ENCODE measurements at places on chromosomes 11 and 22.
A peak's percentile ranks its signal among the peaks of the same experiment; 100 is the strongest.

GRCh38 chr22:46139895-46140350 lies 10.4 kb upstream of the PPARA start:
- DNase-seq = no peak

DNA sequence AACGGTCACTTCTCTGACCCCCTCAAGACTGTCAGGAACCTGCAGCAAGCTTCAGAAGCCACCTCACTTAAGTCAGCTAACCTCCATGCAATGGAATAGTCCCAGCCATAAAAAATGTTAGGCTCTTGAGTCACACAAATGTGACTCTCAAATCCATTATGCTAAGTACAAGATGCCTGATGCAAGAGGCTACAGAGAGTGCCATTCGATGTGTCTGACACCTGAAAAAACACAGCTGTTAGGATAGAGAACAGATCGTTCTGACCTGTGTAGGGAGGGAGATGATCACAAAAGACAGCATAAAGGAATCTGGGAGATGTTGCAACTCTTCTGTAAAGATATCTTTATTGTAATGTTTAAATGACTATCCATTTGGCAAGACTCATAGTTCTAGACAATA lies 712.4 kb downstream of the TBC1D22A start:
- DNase-seq = no peak

DNA sequence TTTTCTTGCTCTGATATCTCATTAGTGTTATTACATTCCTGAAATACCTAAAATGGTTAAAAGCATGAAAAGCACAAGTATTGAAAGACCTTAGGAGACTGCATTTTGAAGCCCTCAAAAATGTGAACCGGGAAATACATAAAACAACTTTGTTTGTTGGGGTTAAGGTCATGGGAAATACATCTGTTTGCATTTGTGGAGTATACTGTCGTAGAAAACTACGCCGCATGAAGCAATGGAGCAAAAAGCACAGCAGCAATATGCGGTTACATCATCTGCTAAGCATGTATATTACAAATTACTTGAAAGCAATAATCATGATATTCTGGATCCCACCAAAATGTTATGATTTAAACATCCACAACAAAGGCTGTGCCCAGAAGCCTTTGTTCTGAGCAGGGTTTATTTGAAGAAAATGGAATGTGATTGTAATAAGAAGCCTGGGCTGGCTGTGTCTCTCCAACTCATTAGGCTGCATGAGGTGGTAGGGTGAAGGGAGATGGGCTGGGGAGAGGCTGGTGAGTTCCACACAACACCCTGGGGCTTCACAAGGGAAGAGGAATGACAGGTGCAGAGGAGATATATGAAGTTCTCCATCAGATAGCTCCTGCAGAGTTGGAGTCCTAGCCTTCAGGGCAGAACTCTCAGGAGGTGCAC lies 64.7 kb upstream of the LIN7C start:
- no peak for DNase-seq

GRCh38 chr11:13224324-13224723 lies 53.3 kb upstream of the BMAL1 start:
- DNase-seq = no peak

DNA sequence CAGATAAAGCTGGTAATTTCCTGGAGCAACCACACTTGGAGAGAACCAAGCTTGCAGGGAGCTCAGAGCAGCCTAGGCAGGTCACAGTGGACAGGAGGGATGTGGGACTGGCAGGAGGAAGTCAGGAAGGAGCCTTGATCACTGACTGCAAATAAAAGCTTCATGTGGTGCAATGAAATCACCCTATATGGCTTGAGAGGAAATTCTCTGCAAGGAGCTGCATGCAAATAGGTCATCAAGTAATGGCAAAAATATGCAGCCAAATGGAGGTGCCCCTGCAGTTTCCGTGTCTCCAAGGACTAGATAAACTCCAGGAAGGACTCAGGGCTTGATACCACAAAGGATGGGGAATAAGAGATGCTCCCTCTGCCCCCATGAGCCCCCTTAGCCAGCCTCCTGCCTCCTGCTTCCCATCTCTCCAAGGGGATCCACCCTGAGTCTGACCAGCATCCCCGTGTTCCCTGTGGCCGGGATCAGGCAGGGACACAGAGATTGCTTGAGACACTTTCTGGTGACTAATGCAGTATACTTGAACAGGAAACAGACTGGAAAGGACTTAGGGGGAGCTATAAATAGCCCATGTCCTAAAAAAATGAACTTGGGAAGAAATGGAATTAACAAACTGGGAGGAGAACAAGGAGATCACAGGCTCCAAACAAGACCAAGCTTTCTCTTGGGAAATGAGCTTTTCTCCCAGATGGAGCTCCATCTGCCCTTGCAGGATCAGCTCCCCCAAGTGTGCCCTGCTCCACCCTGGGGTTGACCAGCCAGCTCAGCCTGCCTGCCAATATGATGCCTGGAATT lies 23.9 kb upstream of the MICAL2 start:
- DNase-seq = no peak

GRCh38 chr11:121929581-121929980 lies 186.4 kb downstream of the BLID start:
- DNase-seq = no peak

- DNase-seq = no peak
Measured at GRCh38 chr11:83827520-83827919, 541.4 kb upstream of the CCDC90B start.

- DNase-seq = no peak
Measured at GRCh38 chr22:42331014-42331413, 60.6 kb upstream of the TCF20 start.

DNA sequence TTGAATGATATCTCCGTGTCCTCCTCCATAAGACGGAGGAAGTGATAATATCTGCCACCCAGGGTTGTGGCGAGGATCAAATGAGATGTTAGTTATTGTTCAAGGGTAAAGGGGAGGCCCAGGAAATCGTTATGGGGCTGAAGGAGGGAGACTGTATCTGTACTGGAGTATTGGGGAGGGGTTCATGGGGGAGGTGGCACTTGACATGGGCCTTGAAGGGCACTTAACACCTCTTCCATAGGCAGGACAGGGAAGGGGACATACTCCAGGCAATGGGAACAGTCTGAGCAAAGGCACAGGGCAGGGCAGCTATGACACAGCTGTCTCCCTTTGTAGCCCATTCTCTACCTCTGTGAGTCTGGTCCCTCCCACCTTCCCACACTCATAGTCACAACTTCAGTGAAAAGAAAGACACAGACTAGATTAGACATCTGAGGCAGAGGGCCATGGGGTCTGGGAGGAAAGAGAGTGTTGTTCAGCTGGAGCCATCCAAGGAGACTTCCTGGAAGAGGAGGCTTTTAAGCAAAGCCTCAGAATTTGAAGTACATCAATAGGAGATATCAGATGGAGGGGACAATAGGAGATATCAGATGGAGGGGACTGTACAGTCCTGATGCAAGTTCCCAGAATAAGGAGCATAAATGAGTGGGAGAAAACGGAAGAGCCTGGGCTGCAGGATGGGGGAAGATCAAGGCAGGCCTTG lies 15.8 kb upstream of the DGKZ start:
- DNase-seq = no peak

DNA sequence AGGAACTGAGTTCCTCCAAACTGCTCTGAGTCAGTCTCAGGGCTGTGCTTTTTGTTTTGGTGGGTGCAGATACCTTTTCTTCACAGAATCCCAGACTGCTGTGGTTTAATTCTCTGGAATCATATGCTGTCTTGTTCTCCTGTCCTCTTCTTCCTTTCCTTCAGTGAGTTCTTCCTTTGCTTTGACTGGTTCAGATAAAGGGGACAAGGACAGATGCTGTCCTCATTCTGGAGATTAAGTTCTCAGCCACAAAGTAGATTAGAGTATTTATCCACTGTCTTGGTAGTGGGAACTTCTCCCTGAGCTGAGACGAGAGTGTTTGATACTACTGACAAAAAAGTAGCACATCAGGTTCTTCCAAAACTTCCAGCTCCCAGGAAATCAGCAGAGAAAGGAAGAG lies 13.3 kb downstream of the ZDHHC5 start:
- no peak for DNase-seq

- no peak for DNase-seq
Measured at GRCh38 chr22:46000081-46001027, 23.4 kb upstream of the WNT7B start.

GRCh38 chr11:85831050-85831449 lies 20.1 kb upstream of the SYTL2 start:
- no peak for DNase-seq

GRCh38 chr22:45224331-45224730 lies 16.4 kb downstream of the KIAA0930 start:
- DNase-seq = no peak

GRCh38 chr11:133966921-133967598 lies 10.3 kb upstream of the IGSF9B start:
- no peak for DNase-seq

DNA sequence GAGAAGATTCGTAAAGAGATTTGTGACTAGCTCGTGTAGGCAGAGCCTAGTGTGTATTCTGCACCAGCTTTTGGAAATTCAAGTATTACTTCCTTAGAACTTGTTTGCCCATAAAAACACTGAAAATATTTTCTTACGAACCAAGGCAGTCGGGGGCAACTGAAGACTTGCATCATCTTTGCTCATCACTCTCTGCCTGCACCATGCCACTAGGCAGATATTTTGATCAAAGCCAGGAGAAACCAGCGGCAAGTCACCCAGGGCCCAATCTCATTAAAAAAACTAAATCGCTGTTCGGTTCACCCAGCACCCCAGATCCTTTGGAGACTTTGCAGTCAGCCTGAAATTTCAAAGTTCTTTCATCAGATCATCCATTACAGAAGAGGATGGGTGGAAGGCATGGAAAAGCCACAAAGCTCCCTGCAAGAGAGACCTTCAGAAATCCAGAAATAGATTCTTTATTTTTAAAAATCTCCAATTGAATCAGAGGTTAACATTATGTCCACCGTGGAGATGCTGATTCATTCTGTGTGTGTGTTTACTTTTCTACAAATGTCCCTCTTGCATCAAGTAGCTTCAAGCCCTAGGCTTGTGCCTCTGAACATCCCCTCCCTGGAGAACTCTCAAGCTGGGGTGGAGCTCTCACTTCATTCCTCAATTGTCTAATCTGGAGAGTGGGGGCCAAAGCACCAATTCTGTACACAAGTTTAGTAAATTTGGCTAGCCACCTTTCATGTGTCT lies 78.4 kb downstream of the ETS1 start:
- no peak for DNase-seq

DNA sequence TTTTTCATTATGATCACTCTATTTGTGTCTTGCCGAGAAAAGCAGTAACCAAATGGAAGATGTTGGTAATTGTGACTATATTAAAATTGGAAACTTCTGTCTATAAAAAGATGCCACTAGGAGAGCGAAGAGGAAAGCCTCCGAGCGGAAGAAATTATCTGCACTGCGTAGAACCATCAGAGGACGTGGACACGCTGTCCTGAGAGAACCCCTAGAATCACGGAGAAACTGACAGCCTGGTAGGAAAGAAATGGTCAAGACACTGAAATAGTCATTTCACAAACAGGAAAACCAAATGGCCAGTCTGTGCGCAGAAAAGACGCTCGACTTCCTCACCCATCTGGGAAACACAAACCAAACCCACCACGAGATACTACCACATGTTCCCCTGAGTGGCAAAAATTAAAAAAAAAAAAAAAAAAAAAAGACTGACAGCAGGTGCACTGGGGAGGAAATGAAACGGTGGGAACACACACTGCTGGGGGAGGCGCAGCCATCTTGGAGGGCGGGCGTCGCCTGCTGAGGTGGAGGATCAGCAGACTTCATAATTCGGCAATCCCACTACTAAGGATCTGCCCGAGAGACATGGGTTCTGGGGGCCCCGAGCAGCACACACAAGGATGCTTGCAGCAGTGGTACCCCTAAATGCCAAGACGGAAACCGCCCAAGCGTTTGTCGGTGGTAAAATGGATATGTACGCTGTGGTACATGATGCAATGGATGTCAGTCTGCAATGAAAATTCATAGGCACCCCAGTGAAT lies 21.3 kb downstream of the IFITM10 start:
- no peak for DNase-seq

DNA sequence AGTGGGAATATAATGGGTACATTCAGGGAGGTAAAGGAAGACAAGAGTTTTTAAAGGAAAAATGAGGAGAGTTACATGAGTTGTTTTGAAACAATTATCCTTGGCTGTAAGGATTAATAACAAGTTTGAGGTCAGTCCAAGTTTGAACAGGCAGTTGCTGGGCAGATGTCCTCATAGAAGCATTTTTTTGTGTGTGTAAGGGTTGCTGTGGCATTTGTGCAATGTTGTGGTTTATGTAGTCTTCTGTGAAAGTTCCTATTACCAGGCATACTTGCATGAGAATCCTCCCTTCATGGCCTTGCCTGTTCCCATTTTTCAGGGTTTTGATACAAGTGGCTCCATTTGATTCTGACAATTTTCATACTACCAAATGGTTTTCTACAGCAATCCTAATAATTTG lies 400.2 kb downstream of the KCNA4 start:
- no peak for DNase-seq

- no peak for DNase-seq
Measured at GRCh38 chr22:40878922-40879321, 17.0 kb upstream of the DNAJB7 start.

- no peak for DNase-seq
Measured at GRCh38 chr11:86483940-86484794, 109.5 kb downstream of the CCDC81 start.

GRCh38 chr11:119700030-119700429 lies 29.0 kb downstream of the NECTIN1 start:
- no peak for DNase-seq

- DNase-seq = no peak
Measured at GRCh38 chr11:129013737-129014475, 71.2 kb upstream of the TP53AIP1 start.

DNA sequence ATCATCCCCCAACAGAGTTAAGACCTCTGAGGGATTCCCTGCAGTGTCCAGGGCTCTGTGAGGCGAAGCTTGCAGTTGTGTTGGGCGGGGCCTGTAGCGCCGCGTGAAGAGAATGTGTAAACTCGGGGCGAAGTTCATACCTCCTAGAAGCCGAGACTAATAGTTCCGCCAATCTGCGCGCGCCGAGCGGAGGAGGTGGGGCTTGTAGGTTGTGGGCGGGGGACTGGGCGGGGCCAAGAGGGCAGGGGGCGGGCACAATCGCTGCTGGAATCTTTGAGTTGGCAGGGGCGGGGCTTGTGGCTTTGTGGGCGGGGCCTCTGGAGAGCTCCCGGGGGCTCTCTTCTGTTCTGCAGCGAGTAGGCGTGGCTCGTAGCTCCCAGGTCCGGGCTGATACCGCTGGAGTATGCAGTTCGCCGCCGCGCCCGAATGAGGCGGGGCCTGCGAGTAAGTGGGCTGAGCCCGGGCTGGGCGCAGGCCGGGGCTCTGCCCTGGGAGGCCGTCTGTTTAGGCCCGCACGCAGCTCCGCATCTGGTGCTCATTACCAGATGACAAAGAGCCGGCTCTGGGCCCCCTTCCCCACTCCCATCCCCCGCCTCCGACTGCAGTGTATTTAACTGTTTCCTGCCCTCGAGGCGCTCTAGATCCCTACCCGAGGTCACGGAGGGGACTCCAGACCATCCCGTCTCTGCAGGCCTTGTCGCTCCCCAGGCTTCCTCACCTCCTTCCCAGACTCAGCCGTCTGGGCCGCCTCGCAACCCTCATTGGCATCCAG lies 4.1 kb downstream of the CD248 start:
- DNase-seq = peak; percentile 93
